Umbilical cord (tissue), 2 donors: ENCODE measurements at places on chromosomes 5 and 9.

- DNase-seq, result peak; percentile 50
Measured at GRCh38 chr9:69168709-69169217, 5.3 kb upstream of the TJP2 start.

- no peak for DNase-seq
Measured at GRCh38 chr5:177353093-177353492, 1.6 kb upstream of the LMAN2 start.

GRCh38 chr5:78903861-78904260, 81.2 kb downstream of the ARSB start:
- no peak for DNase-seq

DNA sequence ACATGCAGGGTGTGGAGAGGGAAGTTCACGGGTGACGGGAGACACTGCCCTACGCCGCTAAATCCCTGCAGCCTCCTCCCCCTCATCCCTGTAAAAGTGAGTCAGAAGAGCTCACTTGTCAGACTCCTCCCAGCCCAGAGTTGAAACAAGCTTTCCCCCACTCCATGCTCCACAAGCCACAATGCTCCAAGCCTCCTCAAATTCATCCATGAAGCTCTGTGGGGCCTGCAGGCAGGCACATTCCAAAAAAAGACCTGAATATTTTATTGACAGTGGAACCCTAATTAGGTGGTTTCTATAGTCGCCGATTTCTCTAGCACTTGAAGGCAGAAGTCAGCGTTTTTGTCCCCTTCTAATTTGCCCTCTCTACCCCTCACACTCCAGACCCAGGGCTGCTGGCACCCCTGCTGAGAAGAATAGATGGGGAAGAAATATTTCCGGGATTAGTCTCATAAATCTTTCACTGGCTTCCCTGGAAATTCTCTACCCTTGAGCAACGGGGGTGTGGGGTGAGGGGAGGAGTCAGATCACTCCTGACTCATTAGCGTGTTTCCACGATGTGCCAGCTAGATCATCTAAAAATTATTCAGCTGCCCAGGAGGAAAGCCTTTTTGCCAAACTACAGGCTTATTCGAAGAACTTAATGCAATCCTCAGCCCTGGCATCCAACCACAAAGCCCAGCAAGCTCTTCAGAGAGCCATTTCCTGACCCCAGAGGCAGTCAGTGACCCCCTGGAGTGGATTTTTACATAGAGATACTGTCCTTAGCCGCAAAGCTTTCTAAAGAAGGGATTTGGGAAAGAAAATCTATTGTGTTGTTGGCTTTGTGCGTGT, 97.1 kb downstream of the ENC1 start:
- DNase-seq, result peak; percentile 81

GRCh38 chr9:31573561-31573960, 810.9 kb upstream of the ACO1 start:
- DNase-seq, result no peak
